ENCODE measurements at places on chromosomes 3 and 15.

DNA sequence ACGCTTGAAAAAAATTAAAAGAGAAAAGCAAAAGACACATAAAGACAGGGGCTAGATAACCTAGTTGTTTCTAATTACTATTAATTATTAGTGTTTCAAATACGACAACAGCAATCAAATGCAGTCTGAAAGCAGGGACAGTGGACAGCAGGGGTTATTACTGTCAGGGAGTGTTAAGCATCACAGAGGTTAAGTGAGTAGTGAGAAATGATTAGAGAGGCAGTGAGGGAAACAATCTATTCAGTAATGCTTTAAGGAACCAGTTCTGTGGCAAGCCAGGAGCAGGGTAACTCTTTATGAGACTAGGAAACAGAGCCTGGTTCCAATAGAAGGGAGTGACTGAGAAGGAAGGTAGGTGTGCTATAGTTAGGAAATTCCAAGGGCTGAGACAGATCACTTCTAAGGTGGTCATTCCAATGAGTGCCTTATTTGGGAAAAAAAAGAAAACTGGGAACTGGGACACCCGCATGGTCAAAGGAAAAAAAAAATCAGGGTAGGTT is 15.0 kb downstream of the RYK start:
- no peak for DNase-seq

DNA sequence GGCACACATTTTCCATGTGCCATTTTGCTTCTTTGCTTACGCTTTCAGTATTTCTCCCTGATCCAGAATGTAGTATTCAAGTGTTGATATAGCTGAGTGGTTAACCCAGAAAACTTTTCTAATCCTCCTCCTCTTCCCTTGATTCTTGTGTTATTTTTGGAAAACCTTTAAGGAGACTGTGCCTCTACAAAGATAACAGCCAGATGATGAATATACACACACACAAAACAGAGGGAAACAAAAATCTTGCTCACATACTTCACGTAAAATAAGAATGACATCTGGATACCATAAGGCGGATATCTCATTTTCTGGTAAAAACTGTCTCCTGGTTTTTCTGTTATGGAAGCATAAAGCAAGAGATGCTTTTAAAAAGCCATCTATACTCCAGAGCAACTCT is 295.8 kb upstream of the THBS1 start:
- no peak for DNase-seq

DNA sequence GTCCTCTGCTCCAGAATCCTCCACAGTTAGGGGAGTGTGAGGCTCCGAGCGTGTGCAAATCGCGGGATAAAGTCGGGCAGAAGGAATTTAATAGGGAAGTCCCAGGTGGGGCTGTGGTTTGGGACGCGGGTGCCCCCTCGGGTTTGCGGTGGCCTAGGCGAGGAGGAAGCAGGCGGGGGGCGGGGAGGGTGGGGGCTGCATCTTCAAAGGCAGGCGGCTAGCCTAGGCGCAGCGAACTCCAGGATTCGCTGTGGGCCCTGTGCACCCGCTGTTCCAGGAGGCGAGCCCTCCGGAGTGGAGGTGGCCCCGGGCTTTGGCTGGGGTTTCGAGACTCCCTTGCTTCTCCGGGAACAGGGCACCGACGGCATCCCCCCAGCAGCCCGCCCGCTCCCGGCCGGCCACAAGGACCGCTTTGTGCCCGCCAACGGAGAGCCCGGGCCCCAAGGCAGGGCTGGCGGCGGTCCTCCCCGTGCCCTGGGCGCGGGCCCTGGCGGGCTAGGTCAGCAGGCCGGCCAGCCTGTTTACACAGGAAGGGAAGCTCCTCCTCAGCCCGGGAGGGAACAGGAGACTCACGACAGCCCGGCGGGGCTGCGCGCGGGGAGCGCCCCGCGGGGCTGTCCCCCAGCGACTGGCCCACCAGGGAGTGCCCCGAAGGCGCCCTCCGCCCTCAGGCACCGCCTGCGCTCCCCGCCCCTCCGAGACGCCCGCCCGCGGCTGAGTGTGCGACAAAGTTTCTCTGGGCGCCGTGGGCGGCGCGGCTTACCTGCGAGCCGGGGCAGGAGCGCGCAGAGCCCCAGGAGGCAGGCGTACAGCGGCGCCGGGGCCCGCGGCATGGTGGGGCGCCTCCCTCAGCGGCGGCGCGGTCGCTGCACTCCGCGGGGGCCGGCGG is 753 bp downstream of the ITGB5 start:
- peak; percentile 59 for DNase-seq

- DNase-seq: peak; percentile 63
Measured at GRCh38 chr3:125141596-125142419, 70.7 kb downstream of the SLC12A8 start.

- DNase-seq: peak; percentile 83
Measured at GRCh38 chr15:24772686-24773373, 97.3 kb downstream of the NPAP1 start.

DNA sequence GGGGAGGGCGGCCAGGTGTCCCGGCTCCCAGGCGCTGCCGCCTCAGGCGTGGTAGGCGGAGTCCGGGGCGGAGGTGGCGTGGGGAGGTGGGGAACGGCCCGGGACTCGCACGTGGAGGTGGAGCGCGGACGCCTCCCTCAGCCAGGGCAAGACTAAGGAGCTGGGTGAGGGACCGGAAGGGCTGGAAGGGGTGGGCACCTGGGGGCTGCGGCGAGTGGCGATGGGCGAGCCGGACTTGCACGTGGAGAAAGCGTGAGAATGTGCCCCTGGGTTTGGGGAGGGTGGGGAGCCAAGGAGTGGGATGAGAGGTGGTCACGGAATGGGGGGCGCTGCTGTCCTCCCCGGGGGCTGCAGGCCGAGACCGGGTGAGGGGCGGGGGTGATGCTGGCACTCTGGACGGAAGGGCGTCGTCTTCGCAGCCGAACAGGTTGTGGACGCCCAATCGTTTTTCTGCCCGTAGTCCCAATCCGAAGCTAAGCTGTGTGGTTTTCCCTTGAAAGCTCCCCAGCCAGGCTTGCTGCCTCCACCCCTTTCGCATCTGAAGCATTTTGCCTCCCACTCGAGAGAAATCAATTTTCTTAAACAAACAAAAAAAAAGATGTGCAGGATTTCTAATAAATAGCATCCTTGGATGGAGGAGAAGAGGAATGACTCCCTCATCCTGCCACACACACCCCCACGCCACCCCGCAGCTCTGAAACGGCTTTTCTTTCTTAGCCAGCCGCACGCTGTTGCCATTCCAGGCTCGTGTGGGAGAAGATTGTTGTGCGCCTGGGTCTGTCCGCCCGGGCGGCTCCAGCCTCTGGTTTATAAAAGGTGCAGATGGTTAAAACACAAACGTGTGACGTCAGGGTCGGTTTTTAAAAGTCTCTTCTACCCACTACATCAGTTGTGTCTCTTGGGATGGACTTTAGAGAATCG is 62.5 kb upstream of the ANKRD28 start:
- DNase-seq: peak; percentile 34

GRCh38 chr15:95269242-95270183 is 1038.2 kb downstream of the MCTP2 start:
- no peak for DNase-seq

- no peak for DNase-seq
Measured at GRCh38 chr3:72157748-72158638, 373.0 kb upstream of the PROK2 start.

DNA sequence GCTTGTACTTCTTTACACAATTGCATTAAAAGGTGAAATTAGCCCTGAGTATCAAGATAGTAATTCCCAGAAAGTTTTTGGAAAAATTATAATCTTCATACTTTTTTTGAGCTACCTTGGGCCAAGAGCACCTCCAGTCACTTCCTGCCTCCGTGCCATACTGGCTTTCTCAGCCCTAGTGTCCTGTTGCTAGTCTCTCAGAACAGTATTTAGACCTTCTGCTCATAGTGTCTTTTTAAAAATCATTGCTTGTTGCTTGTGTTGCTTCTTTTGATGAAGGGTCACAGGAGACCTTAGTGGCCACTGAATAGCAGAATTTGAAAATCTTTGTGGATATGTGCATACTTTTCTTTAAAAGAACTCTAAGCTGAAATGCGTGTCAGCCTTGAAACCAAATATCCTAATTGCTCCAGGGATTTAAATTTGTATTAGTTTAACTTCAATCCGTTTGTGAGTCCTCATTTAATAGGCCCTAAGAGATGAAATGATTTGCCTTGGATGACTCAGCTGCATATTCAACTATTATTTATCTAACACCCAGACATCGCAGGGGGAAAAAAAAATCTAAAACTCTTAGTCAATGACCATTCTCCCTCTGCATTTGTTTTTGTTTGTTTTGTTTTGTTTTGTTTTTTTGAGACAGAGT is 29.1 kb upstream of the LXN start:
- DNase-seq: no peak

- peak; percentile 60 for DNase-seq
Measured at GRCh38 chr3:15327941-15328340, 4.4 kb downstream of the SH3BP5 start.

DNA sequence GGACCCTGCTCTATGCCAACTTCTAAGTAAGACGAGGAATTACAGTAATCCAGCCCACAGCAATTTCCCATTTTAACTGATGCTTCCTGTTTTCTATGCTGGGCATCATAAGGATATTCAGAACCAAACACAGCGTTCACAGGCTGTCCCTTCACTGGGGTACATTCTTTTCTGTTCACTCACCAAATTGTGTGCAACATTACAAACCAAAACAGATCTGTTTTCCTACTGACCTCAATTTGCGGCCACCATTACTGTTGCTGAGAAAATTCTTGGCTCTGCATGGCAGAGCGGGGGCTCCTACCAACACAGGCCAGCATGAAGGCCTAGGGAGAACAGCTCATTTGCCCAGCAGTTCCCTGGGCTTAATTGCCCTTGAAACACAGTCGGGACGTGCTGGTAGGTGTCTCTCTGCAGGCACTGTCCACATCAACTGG is 76.5 kb downstream of the MYO1E start:
- DNase-seq: no peak

DNA sequence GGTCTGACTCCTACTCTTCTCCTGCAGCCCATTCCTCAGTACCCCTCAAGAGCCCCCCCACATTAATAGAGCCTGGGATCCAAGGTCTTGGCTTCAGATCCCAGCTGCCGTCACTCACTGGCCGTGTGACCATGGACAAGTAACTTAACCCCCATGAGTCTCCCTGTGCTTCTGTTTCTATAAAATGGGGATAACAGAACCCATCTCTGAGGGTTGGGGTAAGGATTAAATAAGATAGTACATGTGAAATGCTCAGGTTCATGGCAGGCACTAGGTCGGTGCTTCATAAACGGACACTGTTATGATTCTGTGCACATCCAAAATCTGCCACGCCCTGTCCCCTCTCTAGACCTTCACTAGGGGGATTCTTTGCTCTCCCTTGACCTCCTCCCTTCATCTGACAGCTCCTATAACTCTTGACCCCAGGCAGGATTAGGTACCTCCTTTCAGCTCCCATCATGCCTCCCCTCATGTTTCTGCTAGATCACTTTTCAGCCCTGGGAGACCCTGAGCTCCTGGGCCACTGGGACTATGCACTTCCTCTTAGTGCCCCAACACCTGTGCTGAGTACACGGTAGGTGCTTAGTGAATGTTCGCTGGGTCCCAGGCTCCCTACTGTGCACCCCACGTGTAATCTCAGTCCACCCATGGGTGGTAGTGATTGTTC is 1.5 kb downstream of the CAND2 start:
- no peak for DNase-seq

- DNase-seq: no peak
Measured at GRCh38 chr3:23481616-23482278, 278.6 kb downstream of the UBE2E2 start.

- no peak for DNase-seq
Measured at GRCh38 chr15:82103468-82103867, 57.6 kb upstream of the MEX3B start.

- DNase-seq: no peak
Measured at GRCh38 chr3:29178809-29179793, 101.8 kb upstream of the RBMS3 start.

DNA sequence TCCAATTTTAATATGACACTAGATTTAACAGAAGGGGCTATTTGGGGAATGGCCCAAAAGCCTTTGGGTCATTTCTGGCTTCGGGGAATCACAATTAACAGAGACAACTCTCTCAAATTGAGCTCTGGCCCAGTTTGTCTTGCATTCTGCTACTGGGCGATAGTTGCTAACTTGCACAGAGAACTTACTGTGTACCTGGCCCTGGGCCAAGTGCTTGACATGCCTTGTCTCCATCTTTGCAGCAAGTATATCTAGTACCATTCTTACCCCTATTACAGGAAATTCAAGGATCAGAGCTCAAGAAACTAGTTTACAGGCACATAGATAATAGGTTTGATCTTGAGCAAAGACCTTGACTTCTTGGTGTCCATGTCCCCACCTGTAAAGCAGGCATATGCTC is 175.7 kb downstream of the TMEM108 start:
- DNase-seq: no peak

GRCh38 chr3:43077261-43077660 is 28.6 kb downstream of the POMGNT2 start:
- DNase-seq: no peak

- DNase-seq: no peak
Measured at GRCh38 chr15:86432861-86433260, 353.2 kb downstream of the AGBL1 start.

DNA sequence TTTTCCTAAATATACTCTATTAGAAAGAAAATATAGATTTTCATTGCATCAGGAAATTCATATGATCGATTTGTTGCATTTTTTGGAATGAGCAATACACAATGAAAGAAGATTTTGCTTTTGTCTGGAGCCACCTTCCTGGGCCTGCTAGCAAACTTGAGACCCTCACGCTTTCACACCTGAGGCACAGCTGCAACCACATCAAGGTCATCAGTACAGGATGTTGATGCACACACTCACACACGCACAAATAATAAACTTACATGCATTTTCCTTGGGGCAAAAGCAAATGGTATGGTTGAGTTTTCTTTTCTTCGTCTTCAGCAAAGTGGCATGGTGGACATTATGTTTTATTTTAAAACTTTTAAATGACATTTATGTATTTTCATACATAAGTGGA is 64.8 kb upstream of the SATB1 start:
- DNase-seq: no peak

GRCh38 chr15:48411971-48412591 is 80.9 kb downstream of the DUT start:
- DNase-seq: no peak

DNA sequence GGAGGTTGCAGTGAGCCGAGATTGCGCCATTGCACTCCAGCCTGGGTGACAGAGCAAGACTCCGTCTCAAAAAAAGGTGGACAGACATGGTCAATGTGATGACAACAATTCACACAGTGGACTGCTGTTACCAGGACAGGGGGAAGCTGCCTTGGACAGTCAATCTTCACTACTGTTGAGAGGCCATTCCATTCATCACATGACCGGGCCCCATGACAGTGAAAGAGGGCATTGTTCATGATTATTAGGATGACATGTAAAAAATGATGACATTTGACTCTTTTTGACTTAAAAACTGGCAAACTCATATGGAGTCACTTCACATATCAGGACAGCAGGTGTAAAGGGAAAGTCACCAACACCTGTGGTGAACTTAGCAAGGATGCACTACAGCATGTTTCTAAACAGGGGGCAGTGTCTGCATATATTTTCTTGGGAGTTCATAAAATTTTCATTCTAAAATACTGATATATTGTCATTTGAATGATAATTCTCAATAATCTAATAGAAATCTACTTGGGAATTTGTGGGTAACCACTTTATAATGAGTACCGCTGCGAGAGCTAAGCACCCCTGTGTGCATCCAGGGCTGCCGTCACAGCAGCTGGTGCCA is 34.2 kb upstream of the LDHAL6B start:
- no peak for DNase-seq

Data from endothelial cell (in vitro differentiated cells).